Stimulated activated CD4-positive, alpha-beta T cell treated with anti-CD3 and anti-CD28 coated beads, Interleukin-4, amount 100 ng/mL, for 24 hours (primary cell): ENCODE measurements at places on chromosomes 13 and 19.

DNA sequence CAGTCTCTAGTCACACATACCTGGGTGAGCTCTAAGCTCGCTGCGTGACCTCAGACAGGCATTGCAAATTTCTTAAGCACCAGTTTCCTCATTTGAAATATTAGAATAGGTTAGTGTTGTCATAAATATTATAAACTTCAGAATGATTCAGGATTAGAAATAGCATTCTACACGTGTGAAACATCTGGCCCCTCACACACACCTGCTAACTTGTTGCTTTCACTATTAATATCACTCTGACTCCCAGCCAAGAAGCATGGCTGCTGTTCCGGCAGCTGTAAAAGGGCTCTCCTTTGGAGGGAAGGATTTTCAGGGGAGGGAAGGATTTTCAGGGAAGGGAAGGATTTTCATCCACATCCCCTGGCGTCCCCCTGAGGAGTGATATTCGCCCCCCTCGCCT is 161.3 kb upstream of the GPR12 start:
- no peak for DNase-seq

DNA sequence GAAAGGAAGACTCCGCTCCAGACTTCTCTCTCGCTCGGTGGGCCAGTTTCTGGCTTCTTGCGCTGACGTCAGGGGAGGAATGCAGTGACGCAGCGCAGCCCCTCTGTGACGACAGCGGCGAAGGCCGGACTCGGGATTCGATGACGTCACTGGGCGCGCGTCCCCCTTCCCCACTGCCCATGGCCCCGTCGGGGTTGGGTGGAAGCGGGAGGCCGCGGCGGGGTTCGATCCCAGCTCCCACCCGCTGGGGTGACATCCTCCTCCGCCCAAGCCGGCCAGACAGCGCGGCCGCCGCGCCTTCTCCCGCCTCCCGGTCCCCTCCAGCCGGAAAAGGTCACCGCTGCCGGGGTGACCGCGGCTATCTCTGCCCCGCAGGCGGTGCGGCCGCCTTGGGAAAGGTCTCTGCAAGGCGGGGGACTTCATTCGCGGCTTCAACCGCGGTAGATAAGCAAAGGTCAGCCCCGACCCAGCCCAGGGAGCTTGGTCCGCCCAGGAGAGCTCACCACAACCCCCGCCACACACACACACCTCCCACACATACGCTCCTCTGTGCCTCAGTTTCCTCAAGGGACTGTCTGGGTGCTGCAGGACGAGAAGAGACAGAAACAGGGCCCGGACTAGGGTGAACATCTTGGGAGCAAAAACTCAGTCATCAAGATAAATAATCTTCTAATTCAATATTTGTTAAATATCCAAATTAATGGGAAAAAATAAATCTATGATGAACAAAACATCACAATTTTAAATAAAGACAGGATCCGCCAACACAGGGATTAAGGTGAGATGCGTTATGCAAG is 844 bp upstream of the RFX1 start:
- DNase-seq = no peak

DNA sequence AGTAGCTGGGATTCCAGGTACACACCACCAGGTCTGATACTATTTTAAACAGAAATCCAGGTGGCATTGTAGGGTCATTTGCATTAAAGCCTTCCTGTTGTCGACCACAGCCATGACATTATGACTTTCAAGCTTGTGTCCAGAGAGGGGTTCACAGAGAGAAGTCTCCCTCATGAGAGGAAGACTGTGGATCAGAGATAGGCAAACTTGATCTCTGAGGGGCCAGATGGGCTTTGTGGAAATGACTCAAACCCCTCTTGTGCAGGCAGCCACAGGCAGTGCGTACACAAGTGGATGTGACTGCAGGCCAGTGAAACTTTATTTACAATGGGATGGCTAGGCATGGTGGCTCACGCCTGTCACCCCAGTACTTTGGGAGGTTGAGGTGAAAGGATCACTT is 27.8 kb upstream of the F2RL3 start:
- DNase-seq = no peak

GRCh38 chr19:30895946-30896345 is 453.3 kb downstream of the TSHZ3 start:
- no peak for DNase-seq

- DNase-seq = no peak
Observed at GRCh38 chr19:38079926-38080380, 144.1 kb downstream of the DPF1 start.

DNA sequence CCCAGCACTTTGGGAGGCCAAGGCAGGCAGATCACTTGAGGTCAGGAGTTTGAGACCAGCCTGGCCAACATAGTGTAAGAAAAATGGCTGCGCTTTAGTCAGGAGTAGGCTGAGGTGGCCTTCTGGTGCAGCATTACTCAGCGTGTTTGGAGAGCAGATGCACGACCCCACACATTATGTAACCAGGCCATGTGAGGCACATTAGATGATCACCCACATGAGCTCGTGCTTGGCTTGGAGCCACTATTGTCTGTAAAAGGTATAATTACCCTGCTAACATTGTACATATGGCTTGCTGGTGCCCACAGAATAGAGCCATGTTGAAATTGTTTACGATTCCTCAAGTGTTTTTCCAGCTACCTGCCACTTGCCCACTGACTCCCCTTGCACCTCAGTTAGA is 24.0 kb upstream of the SCEL start:
- no peak for DNase-seq

- peak; percentile 61 for DNase-seq
Observed at GRCh38 chr13:113930671-113931637, 42.9 kb downstream of the C13orf46 start.

DNA sequence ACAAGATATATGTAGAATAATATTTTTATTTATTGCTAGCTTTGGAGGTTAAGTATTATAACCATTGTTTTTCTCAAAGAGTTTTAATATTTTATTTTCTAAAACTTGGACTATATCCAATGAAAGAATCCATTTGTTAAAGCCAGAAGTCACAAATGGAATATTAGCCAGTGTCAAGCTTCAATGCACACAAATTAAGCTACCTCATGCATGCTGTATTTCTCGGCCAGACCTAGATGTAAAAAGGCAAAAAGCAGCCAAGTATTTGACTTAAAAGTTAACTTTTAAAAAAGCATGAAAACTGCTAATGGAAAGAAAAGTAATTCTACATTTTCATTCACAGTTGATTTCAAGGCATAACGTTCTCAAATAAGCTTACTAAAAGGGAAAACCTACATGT is 160.0 kb upstream of the ATXN8OS start:
- no peak for DNase-seq

DNA sequence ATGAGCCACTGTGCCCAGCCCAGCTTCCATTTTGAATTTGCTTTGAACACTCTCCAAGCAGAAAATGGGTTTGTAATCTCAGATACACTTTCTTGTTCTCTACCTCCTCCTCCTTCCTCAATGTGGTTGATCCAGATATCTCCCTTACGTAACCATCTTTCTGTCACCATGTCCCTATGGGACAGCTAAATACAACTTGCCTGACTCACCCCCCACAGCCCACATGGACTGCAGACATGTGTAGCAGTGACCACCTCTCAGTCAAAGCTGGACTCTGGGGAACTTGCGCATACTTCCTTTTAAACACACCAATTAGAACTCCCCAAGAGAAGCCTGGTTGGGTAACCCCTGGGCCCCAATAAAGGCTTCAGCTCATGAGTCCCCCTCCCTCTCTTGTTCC is 10.8 kb upstream of the ZNF799 start:
- no peak for DNase-seq

DNA sequence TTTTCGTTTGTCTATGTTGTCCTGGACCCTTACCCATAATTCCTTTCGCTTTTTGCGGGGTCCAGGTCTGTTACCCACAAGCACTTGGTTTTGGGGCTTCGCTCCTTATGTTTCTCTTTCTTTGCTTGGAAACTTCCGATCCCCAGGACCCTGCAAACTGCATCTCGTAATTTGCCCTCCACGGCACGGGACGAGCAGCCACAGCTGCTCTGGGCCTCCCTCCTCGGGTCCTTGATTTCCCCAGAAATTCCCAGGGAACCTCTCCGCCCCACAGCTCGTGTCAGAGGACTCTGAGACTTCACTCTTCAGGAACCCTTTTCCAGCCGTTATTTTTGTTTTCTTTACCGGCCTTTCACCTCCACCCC is 599 bp downstream of the SNRNP70 start:
- DNase-seq = no peak

- no peak for DNase-seq
Observed at GRCh38 chr13:95289020-95289444, 12.2 kb downstream of the ABCC4 start.

DNA sequence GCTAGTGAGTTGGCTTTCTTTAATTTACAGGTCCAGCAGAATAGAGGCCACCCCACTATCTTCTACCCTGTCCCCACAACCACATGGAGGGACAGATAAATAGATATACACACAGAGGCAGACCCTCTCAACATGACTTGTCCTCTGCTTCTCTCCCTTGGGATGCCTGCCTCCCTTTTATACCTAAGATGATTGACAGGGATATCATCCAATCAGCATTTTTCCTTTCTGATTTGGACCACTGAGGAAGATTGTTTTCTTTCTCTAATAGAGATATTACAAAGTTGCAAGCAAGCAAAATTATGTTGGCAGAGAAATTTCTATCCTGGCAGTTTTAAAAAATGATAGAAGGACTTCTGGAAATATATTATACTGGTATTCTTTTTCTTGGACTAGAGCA is 35.8 kb downstream of the STOML3 start:
- no peak for DNase-seq

DNA sequence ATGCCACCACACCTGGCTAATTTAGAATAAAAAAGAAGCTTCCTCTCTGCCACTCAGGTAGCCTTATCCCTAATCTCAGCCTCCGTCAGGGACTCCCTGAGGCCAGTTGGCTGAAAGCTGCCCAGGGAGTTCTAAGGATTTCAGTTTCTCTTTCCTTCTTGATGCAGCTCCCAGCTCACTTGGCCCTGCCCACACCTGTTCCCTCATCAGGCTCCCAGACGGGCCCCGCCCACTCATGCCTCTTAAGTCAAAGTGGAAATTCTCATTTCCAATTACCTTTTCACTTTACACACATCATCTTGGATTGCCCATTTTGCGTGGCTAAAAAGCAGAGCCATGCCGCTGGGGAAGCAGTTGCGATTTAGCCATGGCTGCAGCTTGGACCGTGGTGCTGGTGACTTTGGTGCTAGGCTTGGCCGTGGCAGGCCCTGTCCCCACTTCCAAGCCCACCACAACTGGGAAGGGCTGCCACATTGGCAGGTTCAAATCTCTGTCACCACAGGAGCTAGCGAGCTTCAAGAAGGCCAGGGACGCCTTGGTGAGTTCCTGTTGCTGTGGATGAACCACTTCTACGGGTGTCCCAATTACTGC is at the start of gene IFNL1:
IFNL1 (plus strand) TSS at position 353 of the 591 bp plus-strand sequence; CDS start at position 368, 15 bp downstream.
- DNase-seq = no peak

- DNase-seq = no peak
Observed at GRCh38 chr19:17312189-17313113, 3.1 kb downstream of the DDA1 start.
